Heart right ventricle (tissue), 16 donors: ENCODE measurements at places on chromosomes 5 and 9. TPM values are rescaled to one million over a fixed set of nuclear protein-coding genes. Genes with fewer than 3 reads are reported as not detected.
A peak's percentile ranks its signal among the peaks of the same experiment; 100 is the strongest.

SMIM33 gene
- not detected for polyA plus RNA-seq

ADAMTSL2 gene
- 7.5 TPM for polyA plus RNA-seq

GRCh38 chr5:153613144-153613543 lies 122.7 kb downstream of the GRIA1 start:
- DNase-seq, result no peak
- no peak overlapping the region for H3K27ac ChIP-seq
- no peaks in the 10 kb centered on the region for H3K27me3 ChIP-seq
- no peaks in the 10 kb centered on the region for H3K36me3 ChIP-seq
- no peak overlapping the region for H3K4me3 ChIP-seq

PDZD2 gene
- 9.0 TPM for polyA plus RNA-seq

PCDHB5 gene
- 1.2 TPM for polyA plus RNA-seq

GRCh38 chr5:91277093-91277626 lies 106.0 kb downstream of the ARRDC3 start:
- no peaks in the 10 kb centered on the region for H3K36me3 ChIP-seq
- no peak for DNase-seq

- H3K4me3 ChIP-seq, result peak overlapping the region; percentile 53
- H3K27me3 ChIP-seq, result peaks cover 30% of the 10 kb centered on the region
- DNase-seq, result no peak
- H3K4me1 ChIP-seq, result no peaks in the 10 kb centered on the region
- no peak overlapping the region for H3K27ac ChIP-seq
These were observed 843 bp downstream of the BSPRY start for GRCh38 chr9:113350107-113350661.

DNA sequence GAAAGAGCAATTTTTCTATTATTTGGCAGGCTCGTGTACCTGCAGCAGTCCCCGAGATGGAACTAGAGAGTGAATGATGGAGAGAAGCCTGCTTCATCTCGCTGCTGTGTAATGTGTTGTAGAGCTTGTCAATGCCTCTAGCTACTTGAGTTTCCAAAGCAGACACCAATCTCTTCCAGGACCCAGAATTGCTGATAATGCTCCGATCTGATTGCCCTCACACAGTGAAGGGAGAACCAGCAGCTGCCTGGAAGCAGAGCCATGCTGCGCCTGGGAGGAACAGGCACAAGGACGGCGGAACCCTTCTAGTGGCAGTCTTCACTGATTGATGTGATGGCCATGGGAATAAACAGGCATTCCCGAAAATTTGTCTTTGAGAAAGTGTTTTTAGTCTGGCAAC lies 288.0 kb downstream of the ICE1 start:
- H3K27ac ChIP-seq, result no peak overlapping the region
- no peaks in the 10 kb centered on the region for H3K27me3 ChIP-seq
- no peak overlapping the region for H3K4me3 ChIP-seq

DNA sequence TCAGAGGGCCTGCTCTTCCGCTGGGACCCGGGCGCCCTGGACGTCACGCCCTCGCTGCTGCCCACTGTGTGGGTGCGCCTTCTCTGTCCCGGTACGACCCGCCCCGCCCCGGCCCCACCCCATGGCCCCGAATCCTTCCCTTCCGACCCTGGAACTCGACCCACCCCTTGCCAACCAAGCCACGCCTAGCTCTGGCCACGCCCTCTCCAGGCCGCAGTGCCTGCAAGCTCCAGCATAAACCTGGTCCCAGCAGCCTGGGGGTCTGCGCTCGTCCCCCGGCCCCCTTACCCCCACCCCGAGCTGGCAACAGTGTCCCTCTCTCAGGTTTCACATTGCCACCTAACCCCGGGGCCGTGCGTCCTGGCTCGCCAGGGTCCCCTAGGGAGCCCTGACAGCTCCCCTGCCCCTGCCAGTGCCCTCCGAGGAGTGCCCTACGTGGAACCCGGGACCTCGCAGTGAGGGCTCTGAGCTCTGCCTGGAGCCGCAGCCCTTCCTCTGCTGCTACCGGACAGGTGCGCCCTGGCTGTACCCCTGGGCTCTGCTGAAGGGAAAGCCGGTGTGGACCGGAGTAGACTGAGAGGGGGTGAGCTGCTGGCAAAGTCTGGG lies 3.4 kb downstream of the ADGRD2 start:
- H3K27ac ChIP-seq, result no peak overlapping the region
- no peaks in the 10 kb centered on the region for H3K36me3 ChIP-seq
- H3K27me3 ChIP-seq, result peaks cover 59% of the 10 kb centered on the region

- DNase-seq, result no peak
- no peaks in the 10 kb centered on the region for H3K36me3 ChIP-seq
- no peak overlapping the region for H3K27ac ChIP-seq
- no peak overlapping the region for H3K4me3 ChIP-seq
- H3K4me1 ChIP-seq, result no peaks in the 10 kb centered on the region
These were observed 138.8 kb downstream of the SMC2 start for GRCh38 chr9:104232781-104233341.

FAM163B gene
- polyA plus RNA-seq, result not detected

DNA sequence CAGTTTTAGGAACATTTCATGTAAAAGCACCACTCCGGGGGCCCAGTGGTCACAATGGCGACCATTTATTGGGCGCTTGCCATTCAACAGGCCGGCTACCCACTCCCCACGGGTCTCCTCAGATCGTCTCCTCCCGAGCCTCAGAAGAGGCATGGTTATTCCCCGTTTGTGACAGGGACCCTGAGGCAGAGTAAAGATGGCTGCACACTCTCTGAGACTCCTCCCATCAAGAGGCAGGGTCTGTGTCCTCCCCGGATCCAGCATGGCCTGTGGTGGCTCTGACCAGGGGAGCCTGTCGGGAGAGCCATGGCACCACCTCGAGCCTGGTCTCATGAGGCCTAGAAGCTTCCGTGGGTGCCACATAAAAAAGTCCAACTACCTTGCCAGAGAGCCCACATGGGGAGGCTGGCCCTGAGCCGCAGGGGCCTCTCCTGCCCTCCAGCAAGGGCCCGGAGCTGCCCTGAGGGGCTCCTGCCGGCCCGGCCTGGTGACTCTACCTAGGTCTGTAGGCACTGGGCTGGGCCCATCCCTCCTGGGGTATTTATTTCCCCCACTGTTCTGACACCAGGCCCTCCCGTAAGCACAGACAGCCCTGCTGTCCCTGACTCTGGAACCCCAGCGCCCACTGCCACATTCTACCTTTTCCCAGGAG lies 90.8 kb downstream of the VAV2 start:
- peaks cover 9% of the 10 kb centered on the region for H3K4me1 ChIP-seq
- no peak for DNase-seq
- no peak overlapping the region for H3K4me3 ChIP-seq
- H3K36me3 ChIP-seq, result no peaks in the 10 kb centered on the region
- no peak overlapping the region for H3K27ac ChIP-seq

DNA sequence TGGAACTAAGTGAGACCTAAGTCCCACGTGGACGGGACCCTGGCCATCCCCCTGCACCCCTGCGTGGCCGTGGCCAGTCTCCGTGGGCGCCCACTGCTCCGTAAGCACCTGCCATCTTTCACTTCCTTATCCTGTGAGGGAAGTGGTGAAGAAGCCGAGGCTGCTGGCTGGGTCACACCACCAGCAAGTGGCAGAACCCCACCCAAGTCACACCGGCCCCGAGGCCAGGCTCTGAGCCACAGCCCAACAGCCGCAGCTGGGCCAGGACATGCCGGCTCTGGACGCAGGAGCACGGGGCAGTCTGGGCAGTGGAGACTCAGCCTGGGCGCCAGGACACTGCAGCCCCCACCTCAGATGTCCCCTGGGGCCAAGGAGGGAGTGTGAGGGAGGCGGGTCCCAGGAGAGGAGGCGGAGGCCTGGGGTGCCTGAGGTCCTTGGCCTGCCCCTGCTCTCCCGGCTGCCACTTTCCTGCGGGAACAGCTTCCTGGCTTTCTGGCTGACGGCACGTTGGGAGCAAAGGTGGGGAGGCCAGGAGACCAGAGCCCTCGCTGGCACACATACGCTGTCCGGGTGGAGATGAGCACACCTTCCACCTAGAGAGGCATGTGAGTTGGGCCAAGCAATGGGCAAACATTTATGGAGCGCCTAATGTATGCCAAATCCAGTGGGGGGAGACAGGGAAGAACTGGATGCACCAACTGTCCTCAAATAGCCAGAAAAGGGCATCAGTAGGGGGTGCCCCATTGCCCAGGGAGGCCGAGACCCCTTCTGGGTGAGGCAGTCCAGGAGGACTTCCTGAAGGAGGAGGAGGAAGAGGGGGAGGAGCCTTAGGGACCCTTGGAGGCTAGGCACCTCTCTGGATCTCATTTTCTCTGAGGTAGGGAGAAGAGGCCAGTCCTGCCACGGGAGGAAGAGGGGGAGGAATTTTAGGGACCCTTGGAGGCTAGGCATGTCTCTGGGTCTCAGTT lies 43.9 kb upstream of the EGFL7 start:
- H3K27ac ChIP-seq, result peak overlapping the region; percentile 66
- peaks cover 48% of the 10 kb centered on the region for H3K4me1 ChIP-seq
- H3K36me3 ChIP-seq, result no peaks in the 10 kb centered on the region
- DNase-seq, result no peak
- H3K27me3 ChIP-seq, result no peaks in the 10 kb centered on the region

PHAX gene
- 19.3 TPM for polyA plus RNA-seq

OR1Q1 gene
- polyA plus RNA-seq, result not detected

DNA sequence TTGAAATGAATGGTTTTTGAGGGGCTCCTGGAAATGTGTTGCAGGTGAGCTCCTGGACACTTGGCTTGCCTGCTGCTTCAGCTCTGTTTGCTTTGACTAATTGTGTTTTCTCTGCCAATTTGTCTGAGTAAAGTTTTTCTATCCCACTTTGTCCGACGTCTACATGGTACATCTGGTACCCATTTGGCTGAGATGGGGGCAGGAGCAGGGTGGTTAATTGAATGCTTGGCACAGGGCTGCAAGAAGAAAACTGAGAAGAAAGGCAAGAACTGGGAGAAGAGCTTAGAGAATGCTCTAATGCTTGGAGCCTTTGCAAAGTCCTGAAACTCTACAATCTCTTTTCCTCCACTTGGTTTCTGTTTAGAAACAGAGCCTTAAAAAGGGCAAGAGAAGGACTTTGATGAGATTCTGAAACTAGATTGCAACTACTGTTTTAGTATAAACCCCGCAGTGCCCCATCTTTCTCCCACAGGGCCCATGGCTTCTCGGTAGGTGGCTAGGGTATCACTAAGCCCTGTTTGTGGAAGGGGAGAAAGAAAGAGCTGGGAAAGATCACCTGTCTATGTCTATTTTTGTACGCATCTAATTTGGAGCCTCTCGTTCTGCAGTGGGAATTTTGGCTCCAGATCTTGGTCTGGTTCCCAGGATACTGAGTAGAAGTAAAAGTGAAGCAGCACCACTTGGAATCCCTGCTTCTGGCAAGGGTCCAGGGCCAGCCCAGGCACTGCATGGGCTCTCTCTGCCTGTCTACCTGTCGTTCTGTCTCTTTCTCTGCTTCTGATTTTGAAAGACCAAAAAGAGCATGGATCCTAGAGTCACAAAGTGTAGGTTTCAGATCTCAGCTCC lies 214.4 kb downstream of the SEMA6A start:
- H3K4me1 ChIP-seq, result peaks cover 34% of the 10 kb centered on the region
- peak overlapping the region; percentile 80 for H3K27ac ChIP-seq
- no peak overlapping the region for H3K4me3 ChIP-seq
- H3K36me3 ChIP-seq, result no peaks in the 10 kb centered on the region
- H3K27me3 ChIP-seq, result no peaks in the 10 kb centered on the region

- DNase-seq, result no peak
- peaks cover 20% of the 10 kb centered on the region for H3K4me1 ChIP-seq
These were observed 6.4 kb downstream of the TLE4 start for GRCh38 chr9:79577969-79578723.

DNA sequence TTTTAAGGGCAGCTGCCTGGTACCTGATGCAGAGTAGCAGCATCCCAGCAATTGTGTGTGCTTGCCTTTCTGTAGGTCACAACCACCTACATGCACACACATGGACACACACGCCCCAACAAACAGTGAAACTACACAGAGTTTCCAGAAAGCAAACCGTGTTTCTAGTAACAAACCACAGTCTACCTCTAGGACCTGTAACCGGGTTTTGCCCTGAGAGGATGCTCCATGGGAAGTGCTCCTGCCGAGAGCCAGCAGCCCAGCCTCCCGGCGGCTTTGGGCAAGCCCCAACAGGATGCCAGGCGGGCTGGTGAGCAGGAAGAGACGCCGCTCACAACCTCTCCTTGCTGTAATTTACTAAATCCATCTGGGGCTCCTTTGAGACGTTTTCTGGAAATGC lies 4.1 kb upstream of the TCF7 start:
- DNase-seq, result no peak
- H3K27me3 ChIP-seq, result no peaks in the 10 kb centered on the region
- H3K36me3 ChIP-seq, result no peaks in the 10 kb centered on the region
- H3K4me1 ChIP-seq, result peaks cover 16% of the 10 kb centered on the region
- H3K27ac ChIP-seq, result no peak overlapping the region

CTNND2 gene
- 1.9 TPM for polyA plus RNA-seq

RGMB gene
- polyA plus RNA-seq, result 1.7 TPM
